Cerebellar nuclear complex (tissue), 1 donor: ENCODE measurements at places on chromosomes 7 and 10.

DNA sequence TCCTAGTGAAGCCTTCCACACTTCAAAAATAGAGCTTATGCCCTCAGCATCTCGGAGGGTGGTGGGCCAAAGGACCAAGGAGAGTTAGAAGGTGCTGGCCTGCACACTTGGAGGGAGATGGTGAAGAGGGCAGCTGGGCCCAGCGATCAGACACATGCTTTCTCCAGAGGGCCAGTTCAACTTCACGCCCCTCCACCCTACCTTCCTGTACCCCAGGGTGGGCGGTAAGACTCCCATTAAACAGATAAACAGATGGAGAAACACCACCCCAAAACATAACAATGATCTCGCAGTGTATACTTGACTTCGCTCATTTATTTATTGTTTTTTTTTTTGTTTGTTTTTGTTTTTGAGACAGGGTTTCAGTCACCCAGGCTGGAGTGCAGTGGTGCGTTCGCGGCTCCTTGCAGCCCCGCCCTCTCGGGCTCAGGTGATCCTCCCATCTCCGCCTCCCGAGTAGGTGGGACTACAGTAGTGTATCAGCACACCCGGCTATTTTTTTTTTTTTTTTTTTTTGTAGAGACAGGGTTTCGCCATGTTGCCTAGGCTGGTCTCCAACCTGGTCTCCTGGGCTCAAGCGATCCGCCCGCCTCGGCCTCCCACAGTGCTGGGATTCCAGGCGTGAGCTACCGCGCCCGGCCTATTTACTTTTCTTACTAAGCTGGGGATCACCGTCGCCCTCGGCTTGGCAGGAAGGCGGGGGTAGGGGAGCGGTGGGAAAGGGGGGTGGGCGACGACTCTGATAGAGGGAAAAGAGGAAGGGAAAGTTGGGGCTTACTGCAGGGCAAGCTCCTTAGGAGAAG is 1.8 kb downstream of the C10orf95 start:
- DNase-seq, result peak; percentile 83

- no peak for DNase-seq
Observed at GRCh38 chr7:24764972-24765744, 7.9 kb upstream of the GSDME start.

DNA sequence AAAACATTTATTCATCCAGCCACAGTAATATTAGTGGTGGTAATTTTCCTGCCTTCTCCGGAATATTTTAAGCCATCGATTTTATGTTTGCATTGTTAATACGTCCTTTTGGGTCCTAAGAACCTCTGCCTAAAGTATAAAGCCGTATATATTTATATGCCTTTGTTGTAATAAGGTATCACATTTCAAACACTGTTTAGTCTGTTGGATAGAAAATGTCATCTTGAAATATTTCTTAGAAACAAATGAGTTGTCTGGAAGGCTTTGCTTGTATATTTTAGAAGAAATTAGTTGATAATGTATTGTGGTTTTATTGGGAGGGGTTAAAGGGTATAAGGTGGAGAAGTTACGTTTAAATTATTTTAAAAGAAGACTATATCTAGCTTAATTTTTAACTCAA is 11.1 kb downstream of the PRPF18 start:
- DNase-seq, result no peak

DNA sequence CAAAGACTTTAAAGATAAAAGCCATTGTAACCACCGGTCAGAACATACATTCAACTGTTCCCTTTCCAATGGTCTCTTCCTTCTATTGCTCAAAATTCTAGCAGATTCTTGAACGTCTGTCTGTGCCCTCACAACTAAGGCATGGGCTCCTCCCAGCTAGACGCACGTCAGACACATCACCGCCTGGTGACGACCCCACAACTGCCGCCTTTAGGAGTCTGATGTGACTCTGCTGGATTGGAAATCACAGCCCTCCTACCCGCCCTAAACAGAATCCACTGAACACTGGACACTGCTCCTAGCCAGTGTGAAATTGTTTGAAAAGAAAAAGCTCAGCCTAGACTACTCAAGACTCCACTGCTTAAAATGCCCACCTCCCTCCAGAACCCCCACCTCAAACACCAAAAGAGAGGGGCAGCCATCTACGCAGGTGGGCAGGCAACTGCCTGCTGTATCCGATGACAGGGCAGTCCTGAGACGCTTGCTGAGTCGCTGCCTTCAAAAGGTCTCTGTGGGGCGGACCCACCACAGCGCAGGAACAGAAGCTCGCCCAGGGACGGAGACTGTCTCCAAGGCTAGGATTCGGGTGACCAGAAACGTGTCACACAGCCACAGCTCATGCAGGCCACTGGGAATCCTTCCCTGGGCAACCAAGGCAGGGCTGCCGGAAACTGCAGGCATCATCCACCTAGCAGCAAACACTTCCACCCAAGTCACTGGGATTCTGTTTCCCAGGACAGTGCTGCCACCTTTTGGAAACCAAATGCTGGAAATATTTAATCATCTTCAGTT is 34.7 kb downstream of the GSDME start:
- DNase-seq, result no peak

DNA sequence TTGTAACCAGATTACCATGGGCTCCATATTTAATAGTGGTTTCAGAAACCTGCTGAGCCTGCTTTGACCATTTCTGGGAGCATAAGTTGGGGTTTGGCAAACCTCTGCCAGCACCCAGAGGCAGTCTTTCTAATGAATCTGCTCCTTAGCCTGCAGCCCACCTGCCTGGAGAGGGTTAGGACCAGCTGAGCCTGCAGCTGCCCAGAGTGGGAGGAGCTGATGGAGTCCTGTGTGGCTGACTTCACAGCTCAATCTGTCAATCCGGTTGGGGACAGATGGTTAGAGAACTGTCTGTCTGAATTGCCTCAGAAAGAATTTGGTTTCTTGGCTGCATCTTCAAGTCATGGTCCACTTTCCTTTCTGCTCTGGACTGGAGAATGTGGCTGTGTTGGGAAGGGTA is 444.6 kb downstream of the NRG3 start:
- DNase-seq, result no peak
